SK-MEL-5 (cell line): ENCODE measurements at places on chromosomes 4 and X. TPM values are rescaled to one million over a fixed set of nuclear protein-coding genes. Genes with fewer than 3 reads are reported as not detected.

Gene DOK7
- not detected in 2 replicates for total RNA-seq

Gene APBB2
- total RNA-seq = 10.9 and 15.5 TPM in 2 replicates

Gene CAPN6
- total RNA-seq = not detected in 2 replicates

Gene TLR10
- 0.08 TPM in 1 of 2 replicates, not detected in the other for total RNA-seq

Gene GC
- total RNA-seq = not detected in 2 replicates

Gene FHDC1
- total RNA-seq = 0.53 and 1.2 TPM in 2 replicates

Gene SERPINA7
- total RNA-seq = not detected in 2 replicates

Gene VCX
- total RNA-seq = 0.16 and 0.85 TPM in 2 replicates

Gene CT47A1
- total RNA-seq = not detected in 2 replicates

Gene ANKRD50
- 11.5 and 13.0 TPM in 2 replicates for total RNA-seq

Gene BEX1
- 5.4 and 7.2 TPM in 2 replicates for total RNA-seq

Gene TCEAL5
- total RNA-seq = not detected in 2 replicates
